ENCODE measurements at places on chromosomes 1 and 21.
A peak's percentile ranks its signal among the peaks of the same experiment; 100 is the strongest.

DNA sequence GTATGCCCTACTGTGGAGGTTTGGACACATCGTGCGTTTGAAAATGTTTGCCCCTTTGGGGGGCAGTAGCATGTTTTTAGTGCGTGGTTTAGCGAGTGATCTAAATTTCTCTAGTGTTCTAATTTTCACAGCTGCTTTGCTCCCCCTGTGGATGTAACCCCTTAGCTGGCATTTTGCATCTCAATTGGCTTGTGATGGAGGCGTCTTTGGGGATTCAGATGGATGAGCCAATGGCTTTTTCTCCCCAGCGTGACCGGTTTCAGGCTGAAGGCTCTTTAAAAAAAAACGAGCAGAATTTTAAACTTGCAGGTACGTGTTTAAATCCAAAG is 836 bp downstream of the CDC7 start:
- DNase-seq: peak; percentile 69

GRCh38 chr1:94755675-94756074 is 64.5 kb upstream of the SLC44A3 start:
- DNase-seq: no peak

GRCh38 chr1:201562257-201562656 is 23.3 kb downstream of the NAV1 start:
- DNase-seq: no peak

DNA sequence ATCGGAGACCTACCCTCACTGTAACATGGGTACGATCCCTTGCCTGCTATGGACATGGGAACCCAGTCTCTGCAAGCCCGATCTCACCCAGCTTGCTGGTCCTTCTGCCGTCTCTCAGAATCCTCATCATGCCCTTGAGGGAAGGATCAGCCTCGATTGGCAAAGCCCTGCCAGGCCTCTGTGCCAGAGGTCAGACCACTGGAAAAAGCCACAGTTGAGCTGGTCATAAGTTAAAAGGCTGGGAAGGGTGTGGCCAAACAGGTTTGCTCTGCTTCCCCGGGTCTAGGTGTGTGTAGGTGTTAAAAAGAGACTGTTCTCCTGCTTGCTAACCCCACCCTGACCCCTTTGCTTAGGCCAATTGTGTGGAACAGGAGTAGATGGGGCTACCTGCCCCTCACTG is 19.5 kb upstream of the PADI3 start:
- DNase-seq: no peak

DNA sequence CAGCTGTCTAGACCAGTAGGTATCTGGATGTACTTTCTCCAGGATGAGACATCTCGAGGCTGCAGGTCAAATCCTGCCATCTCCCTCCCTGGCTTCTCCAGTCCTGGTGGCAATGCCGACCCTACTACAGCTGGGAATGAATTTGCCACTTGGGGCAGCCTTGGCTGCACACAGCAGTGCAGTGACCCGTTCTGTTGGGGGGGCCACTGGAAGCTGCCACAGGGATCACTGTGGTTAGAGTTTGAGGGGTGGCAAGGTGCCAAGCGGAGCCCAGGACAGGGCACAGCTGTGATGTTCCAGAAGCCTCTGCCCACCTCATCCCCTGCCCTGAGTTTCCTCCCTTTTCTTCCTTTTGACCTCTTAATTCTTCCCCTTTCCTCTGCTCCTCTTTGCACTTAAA is 17.1 kb downstream of the COL6A2 start:
- DNase-seq: no peak

GRCh38 chr1:95407131-95407885 is 173.3 kb downstream of the RWDD3 start:
- no peak for DNase-seq

GRCh38 chr21:27532076-27532475 is 565.2 kb upstream of the ADAMTS5 start:
- no peak for DNase-seq

GRCh38 chr21:30232011-30232410 is 16.1 kb upstream of the CLDN8 start:
- DNase-seq: no peak

DNA sequence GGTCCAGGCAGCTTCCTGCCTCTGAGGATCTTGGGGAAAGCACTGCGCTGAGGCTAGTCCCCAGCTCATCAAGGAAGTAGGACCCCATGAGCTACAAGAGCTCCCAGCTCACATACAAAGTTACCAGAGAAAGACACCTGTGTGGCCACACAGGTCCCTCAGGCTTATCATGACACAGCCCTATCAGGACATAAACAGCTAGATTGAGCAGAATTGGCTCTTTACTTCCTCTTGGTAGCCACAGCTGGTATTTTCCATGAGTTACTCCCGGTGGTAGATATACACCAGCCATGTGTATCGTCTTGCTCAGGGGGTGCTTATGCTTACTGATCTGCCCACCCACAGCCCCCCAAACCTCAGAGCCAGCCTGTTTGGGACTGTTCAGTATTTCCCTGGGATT is 1.2 kb downstream of the LENEP start:
- no peak for DNase-seq

DNA sequence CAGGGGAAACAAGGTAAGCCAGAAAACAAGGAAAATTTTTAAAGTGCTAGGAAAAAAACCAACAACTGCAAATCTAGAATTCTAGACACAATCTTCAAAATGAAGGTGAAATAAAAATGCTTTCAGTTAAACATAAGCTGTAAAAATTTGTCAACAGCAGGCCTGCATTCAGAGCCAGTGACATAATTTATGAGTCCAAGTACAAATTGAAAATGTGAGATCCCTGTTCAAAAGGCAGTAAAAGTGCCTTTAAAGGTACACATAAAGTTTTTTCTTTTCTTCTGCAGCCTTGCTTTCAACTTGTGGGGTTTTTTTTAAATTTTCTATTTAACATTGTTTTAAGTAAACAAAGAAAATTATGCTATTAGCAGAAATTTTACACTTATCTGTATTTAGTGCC is 37.4 kb downstream of the DENND2C start:
- no peak for DNase-seq

GRCh38 chr1:24364975-24365678 is 46.0 kb downstream of the GRHL3 start:
- DNase-seq: no peak

DNA sequence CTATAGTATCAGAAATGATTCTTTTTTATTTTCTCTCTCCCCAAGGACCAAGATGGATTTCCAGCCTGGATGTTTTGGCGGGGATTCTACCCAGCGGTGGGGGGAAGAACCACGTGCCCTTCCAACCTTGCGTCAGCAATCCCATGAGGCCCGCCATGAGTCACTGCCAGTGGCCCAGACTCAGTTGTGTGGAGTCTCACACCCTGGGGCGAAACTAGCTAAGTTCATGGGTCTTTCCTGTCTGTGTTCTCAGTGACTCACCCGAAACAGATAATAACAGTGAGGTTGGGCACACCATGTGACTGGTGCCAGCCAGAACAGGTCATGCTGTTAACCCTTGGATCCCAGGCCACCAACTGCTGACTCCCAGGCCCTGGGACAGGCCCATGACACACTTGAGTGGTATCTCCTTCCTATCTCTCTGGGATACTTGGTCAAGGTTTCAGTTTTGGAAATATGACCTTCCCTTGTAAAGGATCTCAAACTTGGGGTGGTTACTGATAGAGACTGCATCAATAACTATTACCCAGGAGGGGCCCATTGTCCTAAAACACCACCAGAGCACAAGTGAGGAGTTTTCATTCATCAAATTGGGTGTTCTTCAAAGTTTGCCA is 98.0 kb upstream of the DUSP10 start:
- DNase-seq: no peak

DNA sequence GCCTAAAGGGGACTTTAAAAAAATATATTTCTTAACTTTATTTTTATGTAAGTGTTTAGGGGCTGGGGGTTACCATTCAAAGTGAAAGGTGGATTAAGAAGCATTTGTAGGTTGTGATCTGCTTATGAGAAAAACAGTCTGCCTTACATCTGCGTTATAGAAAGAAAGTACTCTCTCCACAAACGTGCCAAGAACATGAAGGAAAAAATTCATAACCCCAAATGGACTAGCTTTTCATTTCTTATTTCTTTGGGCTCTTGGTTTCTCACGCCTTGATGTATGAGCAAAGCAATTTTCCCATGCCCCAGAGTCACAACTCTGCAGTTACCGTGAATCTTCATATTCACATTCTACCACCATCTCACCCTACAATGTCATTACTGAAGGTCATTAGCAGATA is 1165.1 kb upstream of the ADGRL4 start:
- DNase-seq: no peak

DNA sequence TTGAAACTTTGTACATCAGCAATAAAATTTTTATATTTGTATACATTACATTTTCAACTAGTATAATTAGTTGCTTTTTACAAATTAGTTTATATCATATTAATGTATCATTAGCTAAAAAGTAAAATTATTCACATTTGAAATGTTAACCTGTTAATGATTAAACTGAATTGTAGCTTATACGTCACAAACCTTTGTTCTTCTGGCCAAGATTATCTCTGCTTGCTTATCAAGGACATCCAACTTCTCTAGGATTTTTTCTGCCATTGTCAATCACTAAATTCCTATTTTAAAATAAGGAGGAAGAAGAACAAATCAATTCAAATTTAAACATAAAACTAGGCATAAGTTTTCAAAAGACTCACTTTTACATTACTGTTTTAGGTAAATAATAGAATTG is 7.8 kb downstream of the C1orf141 start:
- no peak for DNase-seq

DNA sequence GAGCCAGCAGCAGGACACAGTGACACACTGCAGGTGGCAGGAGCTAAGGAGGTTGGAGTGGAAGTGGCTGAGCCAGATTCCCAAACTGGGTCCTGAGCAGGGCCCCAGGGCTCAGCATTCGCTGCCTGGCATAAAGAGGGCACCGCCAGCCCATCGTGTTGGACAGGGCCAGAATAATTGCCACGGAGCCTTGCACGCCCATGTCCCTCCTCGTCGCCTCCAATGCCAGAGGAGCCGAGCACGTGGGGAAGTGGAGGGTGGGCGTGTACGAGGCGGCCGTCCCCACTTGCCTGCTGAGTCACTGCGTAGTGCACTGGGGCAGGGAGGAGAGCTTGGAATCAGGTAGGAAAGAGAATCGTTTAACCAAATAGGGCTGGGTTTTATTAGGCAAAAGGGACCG is 26.1 kb upstream of the LRRC47 start:
- no peak for DNase-seq

DNA sequence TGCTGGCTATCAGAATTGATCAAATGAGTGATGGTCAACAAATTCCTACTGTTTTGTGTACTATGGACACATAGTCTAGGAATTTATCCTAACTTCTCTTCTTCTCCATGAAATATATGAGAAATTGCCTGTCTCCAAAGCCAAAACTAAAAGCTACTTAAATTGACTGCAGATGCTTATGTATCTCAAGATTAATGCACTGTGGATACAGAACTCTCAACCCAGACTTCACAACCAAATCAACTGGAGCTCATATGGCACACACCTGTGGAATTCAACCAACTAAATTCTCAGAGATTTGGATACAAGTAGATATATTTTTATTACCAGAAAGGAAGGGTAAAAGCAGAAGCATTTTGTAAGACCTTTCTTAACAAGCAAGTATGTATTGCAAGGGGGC is 566.1 kb downstream of the LTN1 start:
- DNase-seq: no peak

DNA sequence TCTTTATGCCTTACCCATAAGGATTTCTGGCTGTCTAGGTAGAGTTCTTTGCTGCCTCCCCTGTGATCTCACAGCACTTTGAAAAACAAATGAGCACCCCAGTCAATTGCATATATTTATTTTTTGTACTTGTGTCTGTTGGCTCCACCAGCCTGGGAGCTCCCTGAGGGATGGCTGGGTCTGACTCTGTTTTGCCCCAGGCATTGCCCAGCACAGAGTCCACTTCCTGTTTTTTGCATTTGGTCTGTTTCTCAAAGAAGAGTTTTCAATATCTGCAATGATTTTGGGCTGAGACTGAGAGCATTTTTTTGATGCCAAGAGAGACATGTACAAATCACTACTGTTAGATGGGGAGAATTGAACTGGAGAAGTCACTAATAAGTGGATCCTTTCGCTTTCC is 125.0 kb downstream of the FOXD2 start:
- DNase-seq: no peak

DNA sequence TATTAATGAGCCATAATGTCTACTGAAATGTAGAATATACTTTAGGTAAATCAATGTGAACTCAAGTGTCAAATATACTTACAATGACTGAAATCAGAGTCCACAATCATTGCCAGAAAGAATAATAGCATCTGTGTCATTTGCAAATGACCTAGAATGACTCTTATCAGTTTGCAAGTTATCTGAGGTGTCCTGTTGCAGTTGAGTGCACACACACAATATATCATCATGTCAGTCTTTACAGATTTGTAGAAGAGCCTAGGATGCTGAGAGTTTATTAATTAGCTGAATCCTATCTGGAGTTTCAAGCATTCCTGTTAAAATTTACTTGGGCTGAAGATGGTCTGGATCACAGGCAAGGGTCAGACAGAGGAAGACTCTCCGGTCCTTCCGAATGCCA is 324.0 kb upstream of the GREM2 start:
- DNase-seq: no peak

All from NCI-H510A (cell line).